ENCODE measurements at places on chromosomes 7 and 10.

- no peak for DNase-seq
Measured at GRCh38 chr7:129110258-129110981, 34.1 kb upstream of the TSPAN33 start.

DNA sequence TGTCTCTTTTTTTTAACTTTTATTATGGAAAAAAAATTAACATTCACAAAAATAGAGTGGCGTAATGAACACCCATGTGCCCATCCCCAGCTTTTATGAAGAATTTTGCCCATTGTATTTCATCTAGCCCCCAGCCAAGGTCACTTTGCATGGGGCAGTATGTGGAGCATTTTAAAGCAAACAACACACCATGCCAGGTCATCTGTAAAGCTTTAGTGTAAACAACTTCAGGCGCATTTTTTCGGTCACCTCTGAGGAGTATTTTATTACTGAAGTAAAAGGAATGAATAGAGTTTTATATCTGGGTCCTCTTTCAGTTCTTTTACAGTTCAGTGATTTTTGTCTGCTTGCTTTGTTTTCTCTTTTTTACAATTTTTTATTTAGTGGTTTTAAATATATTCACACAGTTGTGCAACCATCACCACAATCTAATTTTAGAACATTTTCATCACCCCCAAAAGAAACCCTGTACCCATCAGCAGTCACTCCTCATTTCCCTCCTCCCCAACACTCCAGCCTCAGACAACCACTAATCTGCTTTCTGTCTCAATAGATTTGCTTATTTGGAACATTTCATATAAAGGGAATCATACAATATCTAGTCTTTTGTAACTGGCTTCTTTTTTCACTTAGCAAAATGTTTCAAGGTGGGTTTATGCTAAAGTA, 87.9 kb downstream of the SLC37A3 start:
- DNase-seq: no peak

DNA sequence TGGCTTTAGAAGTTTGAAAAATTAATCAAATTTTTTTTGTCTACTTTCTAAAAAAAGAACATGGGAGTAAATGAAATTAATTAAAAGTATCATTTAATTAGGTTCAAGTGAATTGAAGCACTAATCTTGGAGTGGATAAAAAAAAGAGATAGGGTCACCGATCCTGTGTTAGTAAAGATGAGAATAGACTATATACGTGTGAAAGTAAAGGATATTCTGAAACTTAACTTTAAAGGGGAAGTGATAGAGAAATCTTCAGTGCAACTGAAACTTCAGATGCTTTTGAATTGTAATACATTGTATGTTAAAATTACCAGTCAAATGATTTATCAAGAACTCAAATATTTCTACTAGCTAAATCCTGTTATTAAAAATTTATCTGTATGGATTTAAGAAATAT, 4.8 kb downstream of the NHLRC2 start:
- no peak for DNase-seq

DNA sequence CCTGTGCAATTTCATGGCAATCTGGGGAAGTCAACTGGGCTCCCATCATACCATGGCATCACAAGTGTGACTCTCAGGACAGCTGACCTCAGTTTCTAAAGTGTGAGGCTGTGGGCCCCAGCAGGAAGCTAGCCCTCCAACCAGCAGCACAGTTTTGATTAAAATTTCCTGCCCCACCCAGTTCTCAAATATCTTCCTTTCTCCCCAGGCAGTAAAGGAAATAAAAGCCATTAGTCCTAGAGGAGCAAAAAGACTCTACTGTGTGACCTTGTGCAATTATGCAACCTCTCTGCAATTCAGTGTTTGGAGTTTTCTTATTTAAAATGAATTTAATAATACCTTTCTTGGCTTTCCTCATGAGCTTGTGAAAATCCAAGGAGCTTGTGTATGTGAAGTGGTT, 143.1 kb upstream of the CDCA7L start:
- no peak for DNase-seq

- no peak for DNase-seq
Measured at GRCh38 chr10:2212244-2212834, 475.0 kb upstream of the ADARB2 start.

- no peak for DNase-seq
Measured at GRCh38 chr7:43204081-43204480, 91.6 kb downstream of the HECW1 start.

DNA sequence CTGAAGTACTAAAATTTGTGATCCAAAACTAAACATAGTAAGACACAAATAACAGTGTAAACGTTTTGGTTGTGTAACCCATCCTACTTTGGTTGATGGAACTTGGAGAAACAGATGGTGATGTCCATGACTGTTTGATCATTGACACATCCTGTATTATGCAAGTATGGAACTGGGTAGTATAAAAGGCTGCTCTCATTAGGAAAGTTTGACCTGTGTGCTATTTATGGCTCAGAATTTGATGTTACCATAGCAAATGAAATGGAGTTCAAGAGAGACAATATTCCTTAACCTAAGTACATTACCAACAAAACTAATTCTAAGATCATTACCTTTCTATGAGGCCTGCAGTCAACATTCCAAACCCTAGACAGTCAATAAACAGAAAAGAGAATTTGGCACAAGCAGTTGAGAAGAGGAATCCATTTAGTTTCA, 39.9 kb downstream of the DKK1 start:
- DNase-seq: no peak

DNA sequence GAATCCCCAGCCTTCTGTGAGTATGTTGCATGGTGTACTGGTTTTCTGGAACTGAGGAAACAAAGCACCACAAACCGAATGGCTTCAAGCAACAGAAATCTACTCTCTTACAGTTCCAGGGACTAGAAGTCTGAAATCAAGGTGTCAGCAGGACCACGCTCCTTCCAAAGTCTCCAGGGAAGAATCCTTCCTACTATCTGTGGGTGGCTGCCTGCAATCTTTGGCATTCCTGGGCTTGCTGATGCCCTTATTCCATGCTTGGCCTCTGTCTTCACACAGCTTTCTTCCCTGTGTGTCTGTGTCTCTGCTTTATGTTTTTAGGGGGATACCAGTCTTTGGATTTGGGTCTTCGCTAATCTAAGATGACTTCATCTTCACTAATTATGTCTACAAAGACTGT, 81.3 kb downstream of the LMBR1 start:
- no peak for DNase-seq

GRCh38 chr7:142414135-142414534, 156.3 kb upstream of the PRSS58 start:
- DNase-seq: no peak

DNA sequence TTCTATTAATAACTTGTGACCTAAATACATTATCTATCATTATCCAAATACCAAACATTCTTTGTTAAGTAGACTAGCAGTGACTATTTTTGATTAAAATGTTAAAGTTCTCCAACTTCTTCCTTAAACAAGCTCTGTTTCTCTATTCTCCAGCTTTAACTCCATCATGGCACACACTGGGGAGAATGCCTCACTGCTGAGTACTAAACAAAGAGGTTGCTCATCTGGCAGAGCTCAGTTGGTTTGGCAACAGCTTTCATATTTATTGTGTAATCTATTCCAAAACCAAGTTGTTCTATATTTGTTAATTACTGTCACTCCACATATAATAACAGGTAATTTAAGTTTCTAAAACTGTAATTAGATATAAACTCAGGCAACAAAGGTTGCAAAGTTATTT, 89.6 kb downstream of the USP6NL start:
- DNase-seq: no peak

GRCh38 chr7:22487978-22488642, 11.9 kb downstream of the STEAP1B start:
- no peak for DNase-seq

- no peak for DNase-seq
Measured at GRCh38 chr10:50586740-50587088, 37.0 kb downstream of the SGMS1 start.

DNA sequence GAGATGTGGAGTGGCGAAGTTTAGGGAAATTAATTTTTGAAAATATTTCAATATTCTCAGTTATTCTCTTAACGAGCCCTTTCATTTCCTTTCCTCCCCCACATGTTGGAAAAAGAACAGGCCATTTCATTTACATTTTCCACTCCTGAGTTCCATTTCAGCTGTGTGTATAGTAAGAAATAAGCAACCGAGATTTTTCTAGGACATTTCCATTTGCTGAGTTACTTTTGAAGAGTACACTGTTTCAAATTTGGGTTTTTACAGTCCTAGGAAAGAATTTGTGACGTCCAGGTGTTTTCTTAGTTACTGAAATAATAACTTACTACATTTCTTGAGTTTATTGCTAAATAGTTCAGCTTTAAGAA, 1.2 kb downstream of the SEPTIN7 start:
- no peak for DNase-seq

GRCh38 chr7:56493196-56493595, 377.0 kb upstream of the NUPR2 start:
- no peak for DNase-seq

- peak; percentile 37 for DNase-seq
Measured at GRCh38 chr7:8176370-8177081, 85.4 kb downstream of the ICA1 start.

DNA sequence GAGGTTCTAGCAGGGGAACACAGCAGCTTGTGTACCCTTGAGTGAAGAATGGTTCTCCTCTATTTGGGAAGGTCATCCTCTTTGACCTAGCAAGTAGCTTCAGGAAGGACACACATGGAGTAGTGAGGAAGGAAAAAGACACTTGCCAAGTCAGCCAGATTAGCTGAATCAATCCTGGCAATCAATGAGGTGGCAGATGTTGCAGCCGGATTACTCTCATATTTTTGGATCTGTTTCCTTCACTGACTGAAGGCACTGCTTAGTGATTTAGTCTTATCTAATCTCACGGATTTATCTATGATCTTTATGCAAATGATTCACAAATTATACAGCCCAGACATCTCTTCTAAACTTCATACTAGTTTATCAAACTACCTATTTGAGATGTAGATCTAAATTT, 218.8 kb downstream of the GPR158 start:
- no peak for DNase-seq

GRCh38 chr10:124066781-124067714, 26.4 kb downstream of the CHST15 start:
- no peak for DNase-seq

Measured in activated CD4-positive, alpha-beta T cell treated with anti-CD3 and anti-CD28 coated beads for 1 hour (primary cell).